Left ventricle myocardium inferior (tissue), 1 donor: ENCODE measurements at places on chromosomes 1 and 21.
A peak's percentile ranks its signal among the peaks of the same experiment; 100 is the strongest.

GRCh38 chr1:69258842-69259241, 308.9 kb upstream of the LRRC7 start:
- DNase-seq, result no peak

- no peak for DNase-seq
These were observed 18.2 kb downstream of the SLC6A9 start for GRCh38 chr1:44012941-44013609.

GRCh38 chr21:26842300-26842699, 2.9 kb downstream of the ADAMTS1 start:
- no peak for DNase-seq

DNA sequence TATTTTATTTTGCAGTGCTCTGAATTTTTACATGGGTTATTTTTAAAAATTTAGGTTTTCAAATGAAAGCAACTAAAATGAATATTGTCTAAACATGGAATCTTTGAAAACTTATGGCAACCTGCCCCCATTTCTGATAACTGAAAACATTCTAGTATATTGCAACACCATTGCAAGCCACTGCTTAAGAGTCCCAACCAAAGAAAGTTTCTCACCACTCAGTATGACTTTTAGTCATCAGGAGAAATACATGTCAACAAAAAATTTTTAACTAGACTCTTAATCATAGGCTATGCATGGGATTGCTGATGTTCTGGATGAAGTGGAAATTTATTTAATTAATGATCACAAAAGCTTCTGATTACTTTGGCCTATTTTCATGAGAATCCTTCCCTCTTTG, 112.1 kb downstream of the TNFSF18 start:
- DNase-seq, result no peak

DNA sequence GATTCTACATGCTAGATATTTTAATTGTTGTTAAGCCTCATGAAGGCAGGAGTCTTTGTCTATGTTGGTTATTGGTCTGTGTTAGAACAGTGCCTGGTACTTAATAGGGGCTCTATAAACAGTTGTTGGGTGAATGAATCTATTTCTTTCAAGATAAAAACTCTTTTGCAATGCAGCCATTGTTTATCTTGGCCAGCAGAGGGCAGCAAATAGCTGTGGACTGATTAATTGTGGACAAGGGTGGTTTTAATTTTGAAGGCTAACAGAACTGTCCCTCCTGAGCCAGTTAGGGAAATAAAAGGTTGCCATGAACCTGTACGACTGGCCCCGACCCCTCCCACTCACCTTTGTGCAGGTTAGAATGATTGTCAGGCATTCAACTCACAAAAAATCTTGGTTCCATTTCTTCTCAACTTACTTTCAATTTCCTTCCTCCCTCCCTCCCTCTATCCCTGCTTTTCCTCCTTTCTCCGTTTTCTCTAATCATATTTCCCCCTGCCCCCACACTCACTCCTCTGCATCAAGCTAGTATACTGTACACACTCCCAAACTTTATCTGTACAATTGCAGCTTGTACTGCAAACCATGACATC, 66.3 kb upstream of the DIRAS3 start:
- DNase-seq, result no peak

GRCh38 chr1:201714542-201715329, 114.2 kb upstream of the IPO9 start:
- DNase-seq, result peak; percentile 68

DNA sequence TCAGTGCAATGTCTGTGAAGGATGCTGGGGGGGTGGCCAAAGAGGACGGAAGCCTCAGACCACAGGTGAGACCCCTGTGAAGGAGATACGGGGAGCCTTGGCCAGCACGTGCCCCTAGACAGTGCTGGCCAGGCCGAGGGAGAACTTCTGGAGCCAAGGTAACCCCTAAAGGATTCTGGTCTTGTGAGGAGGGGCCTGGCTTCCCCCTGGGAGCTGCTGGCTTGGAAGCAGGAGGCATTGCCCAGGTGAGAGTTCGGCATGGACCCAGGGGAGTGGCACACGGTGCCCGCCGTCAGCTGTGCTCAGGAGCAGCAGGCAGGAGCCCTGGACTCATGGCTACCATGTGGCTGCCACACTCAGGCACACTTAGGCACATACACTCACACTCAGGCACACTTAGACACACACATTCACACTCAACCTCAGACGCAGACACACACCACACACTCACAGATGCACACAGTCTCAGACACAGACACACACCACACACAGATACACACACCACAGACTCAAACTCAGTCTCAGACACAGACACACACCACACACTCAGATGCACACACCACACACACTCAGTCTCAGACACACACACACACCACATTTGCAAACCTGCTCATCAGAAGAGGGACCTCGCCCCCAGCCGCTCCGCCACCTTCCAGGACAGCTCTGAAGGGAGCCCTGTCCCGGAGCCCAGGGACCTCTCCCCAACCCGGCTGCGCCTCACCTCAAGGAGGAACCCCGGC, 1.1 kb upstream of the COL6A2 start:
- DNase-seq, result no peak
